ENCODE measurements at places on chromosomes 13 and 19.

GRCh38 chr19:44820648-44821609, 12.0 kb downstream of the BCAM start:
- DNase-seq: peak; percentile 75

GRCh38 chr13:44273991-44274770, 99.4 kb upstream of the SERP2 start:
- DNase-seq: no peak

DNA sequence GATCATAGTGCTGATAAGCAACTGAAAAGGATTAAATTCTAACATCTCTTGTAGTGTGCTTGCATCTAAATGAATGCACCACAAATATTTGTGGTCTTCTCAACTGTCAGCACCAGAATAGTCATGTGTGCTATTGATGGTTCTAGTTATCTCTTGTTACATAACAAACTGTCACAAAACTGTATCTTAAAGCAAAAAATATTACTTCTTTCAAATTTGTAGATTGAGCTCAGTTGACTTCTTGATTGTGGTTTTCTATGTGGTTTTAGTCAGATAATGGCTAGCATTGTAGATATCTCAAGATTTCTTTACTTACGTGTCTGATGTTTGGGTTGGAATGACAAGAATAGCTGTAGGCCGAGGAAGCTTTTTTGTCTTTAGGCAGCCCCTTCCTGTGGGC, 431.3 kb downstream of the SLITRK6 start:
- DNase-seq: no peak

GRCh38 chr13:47675871-47676270, 325.2 kb downstream of the SUCLA2 start:
- DNase-seq: no peak

- no peak for DNase-seq
These were observed 2.7 kb downstream of the TPP2 start for GRCh38 chr13:102599426-102600012.

GRCh38 chr13:93535251-93535650, 308.6 kb downstream of the GPC6 start:
- DNase-seq: no peak

- no peak for DNase-seq
These were observed 516.0 kb downstream of the DCT start for GRCh38 chr13:93963266-93964145.

DNA sequence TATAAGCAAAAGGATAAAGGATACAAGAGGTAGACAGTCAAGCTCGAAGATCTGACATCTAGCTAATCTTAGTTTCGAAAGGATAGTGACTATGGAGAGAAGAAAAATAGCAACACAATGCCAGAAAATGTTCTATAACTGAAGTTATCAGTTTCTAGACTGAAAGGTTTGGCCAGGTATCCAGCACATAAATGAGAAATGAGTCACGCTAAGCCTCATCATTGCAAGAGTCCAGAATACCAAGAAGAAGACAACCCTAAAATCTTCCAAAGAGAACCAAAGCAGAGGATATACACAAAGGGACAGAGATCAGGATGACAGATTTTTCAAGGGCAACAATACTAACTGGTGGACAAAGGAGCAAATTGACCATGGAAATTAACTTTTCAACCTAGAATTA, 237.0 kb downstream of the POSTN start:
- DNase-seq: no peak

GRCh38 chr19:18710996-18711751, 27.7 kb downstream of the CRTC1 start:
- DNase-seq: peak; percentile 37

DNA sequence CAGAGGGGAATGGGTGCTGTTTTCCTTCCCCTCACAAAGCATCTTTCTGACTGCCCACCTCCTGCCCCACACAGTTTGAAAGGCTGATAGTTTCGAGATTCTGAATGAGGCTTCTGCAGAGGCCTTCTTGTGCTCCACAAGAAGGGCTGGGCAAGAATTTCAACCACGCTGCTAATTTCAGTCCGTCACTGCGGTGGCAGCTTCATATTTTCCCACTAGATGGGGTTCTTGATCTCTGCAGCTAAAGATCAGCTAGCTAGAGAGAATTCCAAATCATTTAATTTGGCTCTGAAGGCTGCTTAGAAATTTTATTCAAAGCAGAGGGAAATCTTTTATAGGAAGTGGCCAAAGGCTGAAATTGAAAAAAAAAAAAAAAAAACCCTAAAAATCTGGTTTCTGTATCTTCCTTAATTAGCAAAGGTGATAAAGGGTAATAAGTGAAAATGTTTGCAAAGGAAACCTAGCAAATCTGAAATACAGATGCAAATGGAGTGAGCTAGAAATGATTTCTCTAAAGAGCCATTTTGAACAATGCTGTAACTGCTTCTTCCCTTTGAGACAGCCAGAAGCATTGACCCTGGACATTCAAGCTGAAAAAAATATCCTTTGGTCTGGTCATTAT, 38.0 kb upstream of the C13orf42 start:
- no peak for DNase-seq

GRCh38 chr19:46697204-46697960, 19.5 kb downstream of the PRKD2 start:
- peak; percentile 94 for DNase-seq

DNA sequence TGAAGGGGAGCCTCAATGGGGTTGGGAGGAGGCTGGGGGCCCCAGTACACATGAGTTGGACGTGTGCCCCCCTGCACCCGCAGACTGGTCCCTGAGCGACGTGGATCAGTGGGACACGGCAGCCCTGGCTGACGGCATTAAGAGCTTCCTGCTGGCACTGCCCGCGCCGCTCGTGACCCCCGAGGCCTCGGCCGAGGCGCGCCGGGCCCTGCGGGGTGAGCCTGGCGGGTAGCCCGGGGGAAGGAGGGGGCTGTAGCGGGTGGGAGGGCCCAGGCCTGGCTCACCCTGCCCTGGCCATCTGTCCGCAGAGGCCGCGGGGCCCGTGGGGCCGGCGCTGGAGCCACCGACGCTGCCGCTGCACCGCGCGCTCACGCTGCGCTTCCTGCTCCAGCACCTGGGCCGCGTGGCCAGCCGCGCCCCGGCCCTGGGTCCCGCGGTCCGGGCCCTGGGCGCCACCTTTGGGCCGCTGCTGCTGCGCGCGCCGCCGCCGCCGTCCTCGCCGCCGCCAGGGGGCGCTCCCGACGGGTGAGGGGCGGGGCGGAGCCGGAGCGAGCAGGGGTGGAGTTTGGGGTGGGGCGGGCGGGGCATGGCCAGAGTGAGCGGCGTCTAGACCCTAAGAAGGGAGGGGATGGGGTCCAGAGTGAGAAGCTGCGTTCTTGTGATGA, 8.1 kb downstream of the PIK3R2 start:
- peak; percentile 97 for DNase-seq

DNA sequence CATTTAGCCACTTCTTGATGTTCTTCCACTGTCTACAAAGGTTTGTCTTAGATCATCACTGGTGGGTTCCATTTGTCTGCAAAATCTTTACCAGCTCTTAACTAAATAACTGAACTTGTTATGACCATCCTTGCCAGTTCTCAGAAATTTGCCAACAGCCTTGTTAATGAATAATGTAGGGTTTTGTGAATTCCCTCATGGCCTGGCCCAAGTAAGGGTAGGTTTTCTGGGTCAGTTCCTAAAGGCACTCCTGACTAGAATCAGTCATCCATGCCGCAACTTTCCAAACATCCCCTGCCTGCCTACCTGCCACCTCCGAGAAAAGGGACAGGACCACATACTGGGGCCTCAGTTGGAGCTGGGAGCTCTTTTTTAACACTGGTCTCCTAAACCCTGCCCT, 4.0 kb downstream of the COL4A1 start:
- no peak for DNase-seq

DNA sequence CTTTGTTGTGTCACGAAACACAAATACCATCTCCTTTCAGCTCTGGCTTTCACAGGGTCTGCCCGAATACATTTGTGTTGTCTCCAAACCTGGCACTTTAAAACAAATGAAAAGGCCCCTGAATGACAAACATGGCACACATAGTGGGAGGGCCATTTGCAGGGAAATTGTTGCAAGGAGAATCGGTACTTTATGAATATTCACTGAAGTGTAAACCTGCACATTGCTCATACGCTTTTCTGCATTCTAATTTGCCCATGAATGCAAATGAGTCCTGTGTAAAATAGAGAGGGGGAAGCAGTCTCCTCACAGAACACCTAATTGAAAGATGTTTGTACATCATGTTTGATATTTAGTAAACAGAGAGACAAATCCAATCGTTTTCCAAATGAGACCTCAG, 82.7 kb upstream of the PCDH8 start:
- DNase-seq: no peak

DNA sequence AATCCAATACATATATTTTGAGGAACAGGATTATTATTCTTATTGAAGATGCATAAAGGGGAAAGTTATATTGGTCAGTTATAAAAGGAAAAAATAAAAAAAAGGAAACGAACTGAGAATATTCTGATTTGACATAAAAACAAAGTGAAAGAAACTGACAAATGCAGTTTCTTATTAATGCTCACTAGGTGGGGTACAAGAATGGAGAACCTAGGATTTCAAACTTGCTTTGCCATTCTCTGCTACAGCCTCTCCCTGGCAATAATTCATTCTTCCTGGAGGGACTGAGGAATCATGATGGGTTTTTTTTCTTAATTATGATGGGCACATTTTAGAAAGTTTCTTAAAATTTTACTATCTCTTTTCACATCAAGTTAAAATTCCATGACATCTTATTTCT, 154.9 kb downstream of the PCDH9 start:
- no peak for DNase-seq

Data from upper lobe of left lung (tissue), 6 donors.